ENCODE measurements at places on chromosomes 4 and X.

DNA sequence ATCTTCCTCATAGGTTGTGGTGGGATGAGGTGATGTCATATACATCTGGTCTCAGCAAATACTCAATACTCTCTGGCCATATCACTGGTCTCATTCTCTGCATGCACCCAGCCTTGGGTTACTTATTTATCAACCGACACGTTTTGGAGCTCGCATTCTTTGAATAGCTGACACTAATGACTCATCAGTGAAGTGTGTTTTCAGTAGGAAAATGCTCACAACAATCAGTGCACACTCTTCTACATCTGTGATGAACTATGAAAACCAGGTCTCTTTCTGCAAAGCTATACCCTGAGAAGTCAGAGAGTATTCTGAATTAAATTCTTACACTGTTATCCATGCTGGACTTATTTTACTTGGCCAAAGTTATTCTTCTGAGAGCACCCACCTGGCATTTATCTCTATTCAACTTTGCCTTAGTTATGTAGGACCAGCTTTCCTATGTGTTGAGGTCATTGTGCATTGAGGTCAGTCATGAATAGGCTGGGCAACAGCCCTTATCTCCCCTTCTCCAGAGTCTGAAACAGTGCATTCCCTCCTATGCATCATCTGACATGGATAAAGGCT lies 58.7 kb upstream of the DHX15 start:
- DNase-seq: peak; percentile 53

DNA sequence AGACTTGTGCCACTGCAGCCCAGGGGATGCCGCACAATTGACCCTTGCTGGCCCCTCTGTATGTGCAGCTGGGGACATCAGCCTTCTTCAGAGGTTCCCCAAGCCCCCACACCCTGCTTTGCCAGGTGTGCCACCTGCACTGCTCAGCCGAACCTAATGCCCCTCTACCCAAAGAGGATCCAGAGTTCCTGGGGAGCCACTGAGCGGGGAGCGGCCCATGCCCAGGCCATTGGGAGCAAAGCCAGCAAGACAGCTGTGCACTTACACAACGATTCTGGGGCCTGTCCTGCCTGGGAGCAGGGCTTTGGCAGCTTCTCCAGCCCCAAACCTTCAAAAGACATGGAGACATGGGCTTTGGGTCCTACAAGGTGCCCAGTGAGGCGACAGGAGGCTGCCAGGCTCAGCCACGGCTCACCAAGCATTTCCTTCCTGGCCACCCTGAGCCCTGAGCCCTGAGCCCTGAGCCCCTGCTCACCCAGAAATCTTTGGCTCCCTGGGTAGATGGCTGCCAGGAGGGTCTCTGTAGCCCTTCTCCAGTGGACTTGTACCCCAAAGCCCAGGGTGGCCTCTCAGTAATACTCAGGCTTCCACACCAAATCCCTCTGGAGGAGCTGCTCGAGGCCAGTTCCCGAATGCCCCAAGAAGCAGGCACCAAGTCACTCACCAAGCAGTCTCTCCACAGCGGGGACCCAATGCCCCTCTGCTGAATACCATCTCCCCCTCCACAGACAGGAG lies 13.0 kb downstream of the PNMA6E start:
- DNase-seq: no peak

- DNase-seq: no peak
Observed at GRCh38 chr4:102599455-102599854, 98.3 kb downstream of the NFKB1 start.

- no peak for DNase-seq
Observed at GRCh38 chr4:175273995-175274753, 356.0 kb downstream of the ADAM29 start.

GRCh38 chr4:113695328-113696169 lies 66.0 kb downstream of the CAMK2D start:
- DNase-seq: no peak

DNA sequence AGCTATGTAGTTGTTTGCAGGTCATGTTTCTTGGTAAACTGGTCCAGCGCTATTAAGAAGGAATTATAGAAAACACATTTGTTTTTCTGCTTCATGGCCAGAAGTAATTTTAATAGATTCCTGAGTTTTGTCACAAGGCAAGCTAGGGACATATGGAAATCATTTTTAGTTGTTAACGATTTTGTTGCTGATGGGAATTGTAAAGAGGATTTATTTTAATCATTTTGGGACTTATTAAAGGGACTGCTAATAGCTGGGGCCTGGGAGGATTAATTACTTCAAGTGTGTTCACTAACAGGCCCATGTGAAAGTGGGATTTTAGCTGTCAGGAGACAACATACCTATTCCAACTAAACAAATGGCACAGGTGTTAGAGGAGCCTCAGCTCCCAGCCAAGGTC lies 492.0 kb upstream of the ARX start:
- DNase-seq: no peak

DNA sequence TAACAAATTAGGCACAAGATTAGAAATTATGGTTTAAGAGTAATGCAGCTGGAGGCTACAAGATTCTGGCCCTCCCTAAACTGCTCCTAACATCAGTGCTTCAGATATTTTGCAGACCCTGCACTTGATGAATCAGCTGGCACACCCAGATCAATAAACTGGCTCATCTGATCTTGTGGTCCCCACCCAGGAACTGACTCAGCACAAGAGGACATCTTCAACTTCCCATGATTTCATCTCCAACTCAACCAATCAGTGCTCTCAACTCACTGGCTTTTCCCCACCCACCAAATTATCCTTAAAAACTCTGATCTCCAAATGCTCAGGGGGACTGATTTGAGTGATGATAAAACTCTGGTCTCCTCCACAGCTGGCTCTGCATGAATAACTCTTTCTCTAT lies 21.7 kb upstream of the TMEM33 start:
- no peak for DNase-seq

GRCh38 chrX:82756272-82756671 lies 751.8 kb upstream of the POU3F4 start:
- no peak for DNase-seq

GRCh38 chr4:186486172-186486571 lies 69.2 kb downstream of the MTNR1A start:
- no peak for DNase-seq

DNA sequence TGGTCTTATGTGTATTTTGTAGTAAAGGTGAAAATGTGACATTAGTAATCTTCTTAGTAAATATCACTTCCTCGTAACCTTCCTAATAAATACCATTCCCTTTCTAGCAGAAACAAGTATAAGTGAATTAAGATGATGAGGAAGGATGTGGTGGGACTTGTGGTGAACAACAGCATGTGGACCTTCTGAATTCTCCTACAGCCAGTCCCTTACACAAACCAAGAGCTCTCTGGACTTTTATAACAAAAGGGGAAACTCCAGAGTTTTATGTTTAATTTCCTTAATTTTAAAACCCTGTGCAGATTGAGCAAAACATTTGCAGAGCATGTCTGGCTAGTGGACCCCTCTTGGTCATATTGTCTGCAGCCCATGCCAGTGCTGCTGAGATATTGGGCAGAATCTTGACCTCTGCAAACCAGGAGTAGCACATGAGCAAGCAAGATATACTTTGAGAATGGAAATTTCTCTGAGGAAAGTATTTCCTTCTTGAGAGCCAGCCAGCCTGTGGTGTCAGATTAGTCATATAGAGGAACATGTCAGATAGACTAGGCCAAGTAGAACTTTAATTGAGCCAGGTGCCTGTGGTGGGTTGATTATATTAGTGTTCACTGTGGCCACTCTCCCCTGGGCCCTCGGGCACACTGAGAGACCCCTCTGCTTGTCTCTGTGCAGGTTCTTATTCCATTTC lies 328.2 kb downstream of the DKK2 start:
- DNase-seq: no peak

DNA sequence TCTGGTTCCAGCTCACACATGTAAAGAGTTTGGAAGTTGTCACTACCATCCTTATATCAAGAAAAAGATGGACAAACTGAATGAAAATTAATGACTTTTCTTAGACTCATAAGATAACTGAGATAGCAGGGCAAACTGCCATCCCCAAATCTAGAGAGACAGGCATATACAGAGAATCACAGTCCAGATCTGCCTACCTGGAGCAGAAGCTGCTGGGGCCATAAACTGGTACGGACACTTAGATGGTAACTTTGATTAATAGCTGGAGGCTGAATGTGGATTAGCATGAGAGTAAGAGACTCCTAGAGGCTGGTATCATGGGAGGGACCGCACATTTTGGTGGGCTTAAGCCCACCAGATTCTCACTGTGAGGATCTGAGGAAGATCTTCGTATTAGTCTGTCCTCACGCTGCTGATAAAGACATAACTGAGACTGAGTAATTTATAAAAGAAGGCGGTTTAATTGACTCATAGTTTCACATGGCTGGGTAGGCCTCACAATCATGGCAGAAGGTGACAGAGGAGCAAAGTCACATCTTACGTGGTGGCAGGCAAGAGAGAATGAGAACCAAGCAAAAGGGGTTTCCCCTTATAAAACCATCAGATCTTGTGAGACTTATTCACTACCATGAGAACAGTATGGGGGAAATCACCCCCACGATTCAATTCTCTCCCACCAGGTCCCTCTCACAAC lies 10.8 kb upstream of the POLA1 start:
- DNase-seq: no peak

- DNase-seq: no peak
Observed at GRCh38 chr4:17166954-17167353, 268.5 kb upstream of the LDB2 start.

- no peak for DNase-seq
Observed at GRCh38 chr4:44421330-44422065, 27.1 kb downstream of the KCTD8 start.
